ENCODE measurements at places on chromosomes 5 and 9.

- no peaks in the 10 kb centered on the region for H3K36me3 ChIP-seq
- H3K27ac ChIP-seq: no peak overlapping the region
- no peak overlapping the region for H3K4me3 ChIP-seq
- no peaks in the 10 kb centered on the region for H3K27me3 ChIP-seq
Observed at GRCh38 chr5:113244966-113245365, 189.8 kb downstream of the TSSK1B start.

DNA sequence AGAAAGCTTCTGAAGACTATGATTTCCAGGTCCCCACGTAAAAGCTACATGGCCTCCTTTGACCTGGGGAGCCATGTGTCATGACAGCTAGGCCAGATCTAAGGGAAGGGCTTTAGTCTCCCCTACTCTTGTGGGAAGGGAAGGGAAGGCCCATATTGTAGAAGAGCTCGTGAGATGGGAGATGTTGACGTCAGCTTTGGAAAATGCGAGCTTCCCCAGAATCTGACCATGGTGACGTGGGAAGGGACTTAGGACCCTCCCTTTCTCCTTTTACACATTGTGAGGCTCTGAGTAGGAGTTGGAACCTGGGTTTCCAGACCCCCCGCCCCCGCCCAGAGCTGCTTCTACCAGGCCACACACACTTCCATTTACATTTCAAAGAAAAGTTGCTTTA, 165.5 kb downstream of the SYK start:
- H3K4me3 ChIP-seq: no peak overlapping the region
- H3K27me3 ChIP-seq: no peaks in the 10 kb centered on the region
- H3K4me1 ChIP-seq: peaks cover 35% of the 10 kb centered on the region
- no peaks in the 10 kb centered on the region for H3K36me3 ChIP-seq
- peak overlapping the region; percentile 84 for H3K27ac ChIP-seq

DNA sequence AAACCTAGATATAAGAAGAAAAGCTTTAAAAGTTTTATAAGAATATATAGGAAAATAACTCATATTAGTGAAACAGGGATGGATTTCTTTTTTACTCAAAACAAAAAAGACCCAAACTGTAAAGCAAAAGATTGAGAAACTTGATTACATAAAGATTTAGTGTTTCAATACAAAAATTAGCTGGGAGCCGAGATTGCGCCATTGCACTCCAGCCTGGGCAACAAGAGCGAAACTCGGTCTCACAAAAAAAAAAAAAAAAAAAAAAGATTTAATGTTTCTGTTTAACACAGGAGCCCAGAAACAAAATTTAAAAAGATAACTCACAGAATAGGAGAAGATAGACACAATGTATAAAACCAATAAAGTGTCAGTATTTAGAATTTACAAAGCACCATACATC, 45.2 kb downstream of the CDC14B start:
- H3K36me3 ChIP-seq: no peaks in the 10 kb centered on the region
- no peaks in the 10 kb centered on the region for H3K4me1 ChIP-seq
- no peak overlapping the region for H3K4me3 ChIP-seq
- no peaks in the 10 kb centered on the region for H3K27me3 ChIP-seq
- no peak overlapping the region for H3K27ac ChIP-seq

DNA sequence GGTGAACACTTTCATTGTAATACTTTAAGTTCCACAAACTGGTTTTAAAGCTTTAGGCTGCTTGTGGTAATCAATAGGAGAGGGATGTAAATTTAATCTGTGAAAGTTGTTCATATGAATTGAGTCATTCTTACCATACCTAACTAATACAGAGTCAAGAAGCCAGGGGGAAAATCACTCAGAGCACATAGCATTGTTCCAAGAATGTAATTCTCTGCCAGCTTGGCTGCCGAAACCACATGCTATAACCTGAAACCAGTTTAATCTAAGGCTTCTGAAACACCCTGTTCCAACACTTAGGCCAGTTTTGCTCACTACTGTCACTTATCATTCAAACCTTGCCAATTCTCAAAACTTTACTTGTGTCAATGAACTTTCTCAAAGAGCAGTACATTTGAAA, 528.8 kb upstream of the GRAMD2B start:
- H3K4me3 ChIP-seq: no peak overlapping the region
- peak overlapping the region; percentile 40 for H3K27ac ChIP-seq
- H3K4me1 ChIP-seq: peaks cover 27% of the 10 kb centered on the region
- H3K27me3 ChIP-seq: no peaks in the 10 kb centered on the region

- H3K27ac ChIP-seq: no peak overlapping the region
- H3K36me3 ChIP-seq: no peaks in the 10 kb centered on the region
- no peak overlapping the region for H3K4me3 ChIP-seq
- no peak for DNase-seq
- peaks cover 3% of the 10 kb centered on the region for H3K27me3 ChIP-seq
Observed at GRCh38 chr5:74935752-74936091, 69.5 kb upstream of the FAM169A start.

DNA sequence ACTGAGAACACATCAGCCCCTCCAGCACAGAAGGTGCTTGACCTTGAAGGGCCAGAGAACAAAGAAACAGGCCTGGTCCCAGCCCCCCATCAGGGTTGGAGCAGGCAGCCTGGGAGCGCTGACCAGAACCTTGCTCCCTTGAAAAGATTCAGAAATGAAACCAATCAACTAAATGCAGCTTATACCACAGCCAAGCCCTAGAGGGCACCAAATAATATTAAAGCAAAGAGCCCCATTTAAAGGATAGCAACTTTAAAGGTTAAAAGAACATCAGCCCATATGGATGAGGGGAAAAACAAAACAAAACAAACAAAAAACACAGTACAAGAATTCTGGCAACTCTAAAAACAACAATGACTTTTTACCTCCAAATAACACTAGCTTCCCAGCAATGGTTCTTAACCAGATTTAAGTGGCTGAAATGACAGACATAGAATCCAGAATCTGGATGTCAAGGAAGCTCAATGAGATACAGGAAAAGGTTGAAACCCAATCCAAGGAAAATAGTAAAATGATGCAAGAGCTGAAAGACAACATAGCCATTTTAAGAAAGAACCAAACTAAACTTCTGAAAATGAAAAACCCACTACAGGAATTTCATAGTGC, 471.9 kb downstream of the MTRR start:
- no peak overlapping the region for H3K27ac ChIP-seq
- no peaks in the 10 kb centered on the region for H3K27me3 ChIP-seq

DNA sequence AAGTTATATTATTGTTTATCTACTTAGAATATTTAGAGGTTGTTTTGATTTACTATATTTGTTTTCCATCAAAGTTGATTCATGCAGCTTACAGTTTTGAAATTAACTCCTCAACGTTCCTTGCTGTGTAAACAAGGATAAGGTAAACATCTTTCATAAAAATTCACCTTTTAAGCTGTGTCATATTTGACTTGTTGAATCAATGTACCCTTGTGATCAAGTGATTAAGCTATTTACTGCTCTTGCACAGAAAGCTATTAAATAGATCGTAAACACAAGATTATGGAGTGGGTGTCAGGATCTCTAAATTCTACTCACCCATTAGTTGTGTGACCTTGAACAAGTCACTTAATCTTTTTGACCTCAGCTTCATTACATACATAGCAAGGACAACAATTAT, 2054.0 kb upstream of the NUDT12 start:
- no peak overlapping the region for H3K4me3 ChIP-seq
- H3K27me3 ChIP-seq: no peaks in the 10 kb centered on the region
- H3K36me3 ChIP-seq: no peaks in the 10 kb centered on the region
- H3K27ac ChIP-seq: no peak overlapping the region
- no peak for DNase-seq
- no peaks in the 10 kb centered on the region for H3K4me1 ChIP-seq

- no peaks in the 10 kb centered on the region for H3K36me3 ChIP-seq
- no peak within 1 kb of the TSS for H3K27ac ChIP-seq
Observed at GRCh38 chr9:100577776-100578448, at the start of gene CAVIN4. TSS of gene CAVIN4 (plus strand) at chr9:100578079. CDS start at chr9:100578144, 65 bp downstream.

- DNase-seq: no peak
- H3K4me3 ChIP-seq: no peak overlapping the region
- no peaks in the 10 kb centered on the region for H3K4me1 ChIP-seq
- H3K27ac ChIP-seq: no peak overlapping the region
Observed at GRCh38 chr5:125199968-125200865, 453.8 kb upstream of the ZNF608 start.

DNA sequence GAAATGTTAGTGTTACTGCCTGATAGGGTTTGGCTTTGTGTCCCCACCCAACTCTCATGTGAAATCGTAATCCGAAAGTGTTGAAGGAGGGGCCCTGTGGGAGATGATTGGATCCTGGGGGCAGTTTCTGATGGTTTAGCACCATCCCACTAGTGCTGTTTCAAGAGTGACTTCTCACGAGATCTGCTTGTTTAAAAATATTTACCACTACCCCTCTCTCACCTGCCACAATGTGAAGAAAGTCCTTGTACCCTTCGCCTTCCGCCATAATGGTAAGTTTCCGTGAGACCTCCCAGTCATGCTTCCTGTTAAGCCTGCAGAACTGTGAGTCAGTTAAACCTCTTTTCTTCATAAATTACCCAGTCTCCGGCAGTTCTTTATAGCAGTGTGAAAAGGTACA, 2.6 kb upstream of the RFX3 start:
- no peaks in the 10 kb centered on the region for H3K27me3 ChIP-seq
- peaks cover 21% of the 10 kb centered on the region for H3K4me1 ChIP-seq
- peak overlapping the region; percentile 49 for H3K4me3 ChIP-seq
- DNase-seq: no peak

DNA sequence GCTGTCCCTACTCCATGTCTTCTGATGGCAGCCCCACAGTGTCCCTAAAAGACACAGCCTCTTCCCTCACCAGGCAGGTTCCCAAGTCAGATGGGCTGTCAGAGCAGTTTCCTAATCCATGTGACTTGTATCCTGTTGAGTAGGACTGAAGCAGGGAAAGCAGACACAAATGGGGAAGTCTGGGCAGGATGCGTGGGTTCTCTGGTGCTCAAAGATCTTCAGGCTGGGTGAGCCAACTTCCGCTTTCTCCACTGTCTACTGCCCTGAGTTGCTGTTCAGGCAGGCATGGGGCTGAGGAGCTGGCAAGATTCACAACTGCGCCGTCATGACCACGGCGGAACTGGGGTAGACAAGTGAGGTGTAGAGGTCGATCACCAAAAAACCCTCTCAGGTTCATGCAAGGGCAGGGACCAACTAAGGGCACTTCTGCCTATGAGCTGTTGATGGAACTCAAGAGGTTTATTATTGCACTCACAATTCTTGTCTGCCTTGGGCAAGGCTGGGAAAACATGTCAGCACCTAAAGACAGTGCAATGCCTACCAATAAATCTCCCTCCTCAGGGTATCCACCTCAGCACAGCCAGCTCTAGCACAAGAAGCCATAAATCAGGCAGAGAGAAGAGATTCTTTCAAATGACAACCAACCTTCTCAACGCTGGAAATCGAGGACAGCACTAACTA, 83.4 kb downstream of the RAPGEF1 start:
- peak overlapping the region; percentile 7 for H3K27ac ChIP-seq
- no peak for DNase-seq
- H3K4me3 ChIP-seq: no peak overlapping the region
- no peaks in the 10 kb centered on the region for H3K36me3 ChIP-seq
- no peaks in the 10 kb centered on the region for H3K27me3 ChIP-seq

DNA sequence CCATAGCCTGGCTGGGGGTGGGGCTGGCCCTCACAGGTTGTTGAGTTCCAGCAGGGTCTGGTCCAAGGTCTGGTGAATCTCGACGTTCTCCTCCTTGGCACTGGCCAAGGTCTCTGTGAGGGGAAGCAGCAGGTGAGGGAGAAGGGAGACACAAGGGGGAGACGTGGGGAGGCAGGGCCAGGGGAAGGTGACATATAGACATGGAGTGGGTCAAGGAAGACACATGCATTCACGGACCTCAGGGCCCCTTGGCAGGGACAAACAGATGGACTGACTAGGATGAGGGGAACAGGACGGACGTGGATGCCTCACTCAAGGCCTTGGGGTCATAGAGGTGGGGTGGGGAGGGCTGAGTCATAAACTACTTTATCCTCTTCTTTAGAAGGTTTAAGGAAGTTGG, 7.7 kb downstream of the TPM2 start:
- no peak for DNase-seq
- no peak overlapping the region for H3K4me3 ChIP-seq
- H3K27ac ChIP-seq: no peak overlapping the region
- H3K4me1 ChIP-seq: peaks cover 14% of the 10 kb centered on the region

All from MCF 10A (cell line).